ENCODE measurements at places on chromosomes 5 and 9.

DNA sequence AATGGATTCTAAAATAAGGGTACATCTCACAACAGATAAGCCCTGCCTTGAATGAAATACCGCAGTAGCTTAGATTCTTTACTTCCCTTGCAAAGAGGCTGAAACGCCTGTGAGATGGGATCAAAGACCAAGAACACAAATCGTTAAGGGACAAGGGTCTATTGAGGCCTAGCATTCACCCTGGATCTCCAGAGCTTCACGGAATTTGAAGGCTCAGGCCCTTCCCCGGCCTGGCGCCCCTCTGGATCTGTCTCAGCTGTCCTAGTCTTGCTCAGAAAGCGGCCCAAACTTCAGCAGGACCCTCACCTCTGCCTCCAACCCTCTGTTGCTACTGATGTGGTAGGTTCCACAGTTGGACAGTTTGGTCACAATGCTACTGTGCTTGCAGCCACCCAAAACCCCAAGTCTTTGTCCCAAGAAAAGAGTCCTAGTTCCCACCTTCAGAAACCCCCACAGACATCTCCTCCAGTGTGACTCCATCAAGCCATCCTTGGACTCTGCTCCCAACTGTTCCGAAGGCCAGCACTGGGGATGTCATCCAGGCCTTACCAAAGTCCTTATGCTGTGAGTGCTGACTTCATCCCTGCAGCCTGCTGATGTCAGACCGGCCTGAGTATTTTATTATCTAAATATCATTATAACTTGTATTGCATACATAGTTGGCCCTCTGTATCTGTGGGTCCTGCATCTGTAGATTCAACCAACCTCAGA is 9.4 kb downstream of the CORO2A start:
- no peak for DNase-seq

GRCh38 chr5:179904463-179905160 is 3.1 kb downstream of the TBC1D9B start:
- no peak for DNase-seq

GRCh38 chr9:91646702-91647101 is 223.1 kb upstream of the NFIL3 start:
- DNase-seq, result no peak

- DNase-seq, result no peak
These were observed 103.3 kb downstream of the THBS4 start for GRCh38 chr5:80138486-80138885.

DNA sequence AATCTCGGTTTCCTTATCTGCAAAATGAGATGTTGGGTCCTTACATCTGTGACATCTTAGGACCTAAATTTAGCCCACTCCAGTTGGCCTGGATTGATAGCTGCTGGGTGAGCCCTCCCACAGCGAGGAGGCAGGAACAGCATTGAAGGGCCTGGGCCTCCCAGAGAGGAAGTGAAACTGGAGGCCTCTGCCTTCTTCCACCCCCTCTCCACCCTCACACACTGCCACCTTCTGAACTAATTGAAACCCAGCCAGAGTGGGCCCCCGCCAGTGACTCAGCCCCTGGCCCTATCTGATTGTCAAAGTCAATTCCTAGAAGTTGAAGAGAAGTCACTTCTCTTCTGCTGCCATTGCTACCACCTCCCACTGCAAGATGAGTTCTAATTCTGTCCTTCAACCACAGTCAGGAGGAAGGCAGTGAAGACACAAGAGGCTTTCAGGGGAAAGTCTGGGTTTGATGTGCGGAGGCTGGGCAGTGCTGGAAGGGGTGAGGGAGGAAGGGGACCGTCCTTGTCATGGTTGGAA is 55.2 kb upstream of the NEK6 start:
- peak; percentile 69 for DNase-seq
